ENCODE measurements at places on chromosomes 11 and 22. TPM values are rescaled to one million over a fixed set of nuclear protein-coding genes. Genes with fewer than 3 reads are reported as not detected.

The NUDT8 gene
- 4.1 TPM for total RNA-seq

The MMP8 gene
- total RNA-seq = not detected

The TRPC6 gene
- 0.36 TPM for total RNA-seq

The KLHDC7B gene
- not detected for total RNA-seq

The PATE4 gene
- total RNA-seq = not detected

The TCP11L1 gene
- total RNA-seq = 20.9 TPM

The SREBF2 gene
- total RNA-seq = 36.5 TPM

The SCN4B gene
- not detected for total RNA-seq

The MMP13 gene
- not detected for total RNA-seq

The SEZ6L gene
- total RNA-seq = not detected

The SPINDOC gene
- total RNA-seq = 18.1 TPM

The LGALS12 gene
- total RNA-seq = not detected

The GLYATL2 gene
- total RNA-seq = not detected

The MMP11 gene
- total RNA-seq = 6.8 TPM

The CNTF gene
- 1.3 TPM for total RNA-seq
